ENCODE measurements at places on chromosomes 4 and X. TPM values are rescaled to one million over a fixed set of nuclear protein-coding genes. Genes with fewer than 3 reads are reported as not detected.
A peak's percentile ranks its signal among the peaks of the same experiment; 100 is the strongest.

The FGA gene
- total RNA-seq: not detected

GRCh38 chr4:91754716-91755115 lies 549.0 kb upstream of the GRID2 start:
- DNase-seq: no peak

DNA sequence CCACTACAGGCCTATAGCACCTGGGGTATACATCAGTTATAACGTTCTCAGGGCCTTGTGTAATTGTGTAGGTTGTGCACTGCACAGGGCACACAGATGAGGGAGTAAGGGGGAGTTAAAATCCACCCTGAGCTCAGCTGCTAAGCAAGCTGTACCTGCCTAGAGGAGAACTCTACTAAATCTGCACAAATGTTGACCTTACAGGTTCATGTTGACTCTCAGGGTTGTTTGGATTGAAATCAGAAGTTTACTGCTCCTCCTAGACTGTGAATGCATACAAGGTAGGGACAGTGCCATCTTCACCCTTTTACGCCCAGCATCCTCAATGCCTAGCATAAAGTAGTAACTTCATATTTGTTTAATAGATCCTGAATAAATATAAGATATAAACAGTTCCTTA lies 89.8 kb downstream of the SMARCA1 start:
- DNase-seq: no peak

The MAGEB6B gene
- not detected for total RNA-seq

DNA sequence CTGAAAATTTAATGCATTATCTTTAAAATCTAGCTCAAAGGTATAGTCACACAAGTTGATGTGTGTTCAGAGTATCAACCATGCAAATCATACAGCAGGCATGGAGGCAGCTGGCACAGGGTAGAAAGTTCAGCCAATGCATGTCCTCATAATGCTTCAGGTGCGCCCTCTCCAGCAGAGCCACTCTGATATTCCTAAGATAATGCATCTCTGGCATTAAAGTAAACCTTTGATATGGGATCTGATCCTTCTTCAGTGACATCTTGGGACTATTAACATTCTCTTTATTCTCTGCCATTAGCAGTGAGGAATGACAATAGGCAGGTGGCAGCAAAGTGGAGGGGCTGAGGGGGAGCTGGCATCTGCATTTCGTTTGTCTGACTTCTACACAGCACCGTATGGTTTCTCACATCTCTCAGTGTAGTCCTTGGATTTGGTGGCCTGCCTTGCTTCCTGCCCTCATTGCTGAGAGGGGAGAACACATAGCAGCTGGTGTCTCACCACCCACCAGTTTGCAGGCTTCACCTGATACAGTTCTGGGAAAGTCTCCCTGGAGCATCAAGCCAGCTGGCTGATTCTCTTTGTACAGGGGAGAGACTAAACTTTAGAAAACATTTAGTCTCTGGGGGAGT lies 168.7 kb upstream of the TBC1D9 start:
- no peak for DNase-seq

- peak; percentile 74 for DNase-seq
These were observed 18.2 kb upstream of the ABLIM2 start for GRCh38 chr4:8176547-8177399.

DNA sequence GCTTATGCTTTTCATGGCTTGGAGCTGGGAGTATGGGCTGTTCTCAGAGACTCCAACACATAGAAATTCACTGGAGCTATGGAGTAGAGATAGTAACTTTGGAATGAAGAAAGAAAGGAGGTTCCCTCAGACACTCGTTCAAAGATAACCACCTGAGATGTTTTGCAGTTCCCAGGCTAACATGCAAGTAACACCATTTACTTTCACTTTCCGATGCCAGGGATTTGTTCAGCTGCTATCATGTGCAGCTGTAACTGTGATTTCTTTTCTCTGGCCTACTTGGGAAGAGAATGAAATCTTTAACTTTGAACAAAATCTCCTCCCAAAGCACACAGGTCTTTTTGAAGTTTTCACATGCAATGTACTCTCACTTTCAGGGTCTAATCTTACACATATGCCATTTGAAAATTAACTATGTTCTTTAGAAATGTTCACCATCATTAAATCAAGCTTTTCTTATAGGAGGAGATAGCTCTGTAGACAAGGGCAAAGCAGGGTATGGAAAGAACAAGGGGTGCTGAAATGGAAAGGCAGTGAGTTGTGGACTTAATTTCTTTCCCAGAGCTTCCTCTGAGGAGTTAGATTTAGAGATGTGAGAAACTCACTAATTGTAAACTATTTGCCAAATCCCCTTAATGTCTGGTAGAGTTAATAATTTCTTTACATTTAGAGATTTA lies 514.3 kb downstream of the PDHA2 start:
- no peak for DNase-seq

The KCNE5 gene
- 1.3 TPM for total RNA-seq

DNA sequence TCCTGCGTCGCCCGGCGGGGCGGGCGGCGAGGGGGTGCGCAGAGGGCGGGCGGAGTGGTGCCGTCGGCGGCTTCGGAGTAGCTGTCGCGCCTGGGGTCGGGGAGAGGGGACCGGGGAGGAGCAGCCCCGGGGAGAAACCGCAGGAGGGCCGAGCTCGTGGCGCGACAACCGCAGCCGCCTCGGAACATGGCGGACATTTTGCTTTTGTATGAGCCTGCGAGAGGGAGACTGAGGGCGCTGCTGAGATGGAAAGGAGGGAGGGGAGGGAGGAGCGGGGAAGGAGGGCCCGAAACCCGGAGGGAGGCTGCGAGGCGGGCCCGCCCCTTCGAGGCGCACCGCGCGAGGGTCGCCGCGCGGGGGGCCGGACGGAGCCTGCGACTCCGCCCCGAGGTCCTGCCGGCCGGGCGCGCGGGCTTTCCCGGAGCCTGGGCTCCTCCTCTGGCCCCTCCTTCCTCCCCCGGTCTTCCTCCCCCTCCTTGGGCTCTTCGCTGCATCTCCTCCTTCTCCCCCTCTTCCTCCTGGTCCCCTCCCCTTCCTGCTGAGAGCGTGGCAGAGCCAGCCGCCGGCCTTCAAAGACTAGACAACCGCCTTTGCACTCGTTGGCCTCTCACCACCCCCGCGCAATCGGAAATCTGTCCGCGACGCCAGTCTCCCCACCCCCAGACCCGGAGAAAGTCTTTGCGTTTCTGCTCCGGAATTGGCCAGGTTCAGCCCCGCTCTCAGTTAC lies 1.1 kb downstream of the INTS6L start:
- peak; percentile 90 for DNase-seq

The ELOVL6 gene
- 45.9 TPM for total RNA-seq

DNA sequence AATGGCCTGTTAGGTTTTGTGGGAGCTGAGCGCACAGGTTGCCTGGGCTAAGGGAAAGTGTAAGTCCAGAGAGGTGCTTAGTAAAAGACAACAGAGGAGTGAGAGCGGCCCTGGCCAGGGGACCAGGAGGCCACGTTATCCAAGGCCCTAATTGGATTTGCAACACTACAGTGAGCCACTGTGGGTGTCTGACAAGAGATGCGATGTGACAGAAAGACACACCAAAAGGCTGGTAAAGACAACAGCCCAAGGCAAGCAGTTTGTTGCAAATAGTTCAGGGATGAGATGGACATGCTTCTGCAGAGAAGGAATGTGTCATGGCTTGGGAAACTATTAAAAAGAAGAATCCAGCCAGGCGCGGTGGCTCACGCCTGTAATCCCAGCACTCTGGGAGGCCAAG lies 162.7 kb upstream of the KIT start:
- peak; percentile 59 for DNase-seq

GRCh38 chr4:89836031-89836745 lies 773 bp downstream of the SNCA start:
- DNase-seq: peak; percentile 31

The GPRASP1 gene
- 7.0 TPM for total RNA-seq

The ARHGAP36 gene
- total RNA-seq: 0.22 TPM

The CYP4V2 gene
- total RNA-seq: 0.37 TPM

The PHEX gene
- total RNA-seq: 0.06 TPM

GRCh38 chrX:39418731-39419638 lies 617.7 kb downstream of the MID1IP1 start:
- no peak for DNase-seq

The IBSP gene
- total RNA-seq: not detected

DNA sequence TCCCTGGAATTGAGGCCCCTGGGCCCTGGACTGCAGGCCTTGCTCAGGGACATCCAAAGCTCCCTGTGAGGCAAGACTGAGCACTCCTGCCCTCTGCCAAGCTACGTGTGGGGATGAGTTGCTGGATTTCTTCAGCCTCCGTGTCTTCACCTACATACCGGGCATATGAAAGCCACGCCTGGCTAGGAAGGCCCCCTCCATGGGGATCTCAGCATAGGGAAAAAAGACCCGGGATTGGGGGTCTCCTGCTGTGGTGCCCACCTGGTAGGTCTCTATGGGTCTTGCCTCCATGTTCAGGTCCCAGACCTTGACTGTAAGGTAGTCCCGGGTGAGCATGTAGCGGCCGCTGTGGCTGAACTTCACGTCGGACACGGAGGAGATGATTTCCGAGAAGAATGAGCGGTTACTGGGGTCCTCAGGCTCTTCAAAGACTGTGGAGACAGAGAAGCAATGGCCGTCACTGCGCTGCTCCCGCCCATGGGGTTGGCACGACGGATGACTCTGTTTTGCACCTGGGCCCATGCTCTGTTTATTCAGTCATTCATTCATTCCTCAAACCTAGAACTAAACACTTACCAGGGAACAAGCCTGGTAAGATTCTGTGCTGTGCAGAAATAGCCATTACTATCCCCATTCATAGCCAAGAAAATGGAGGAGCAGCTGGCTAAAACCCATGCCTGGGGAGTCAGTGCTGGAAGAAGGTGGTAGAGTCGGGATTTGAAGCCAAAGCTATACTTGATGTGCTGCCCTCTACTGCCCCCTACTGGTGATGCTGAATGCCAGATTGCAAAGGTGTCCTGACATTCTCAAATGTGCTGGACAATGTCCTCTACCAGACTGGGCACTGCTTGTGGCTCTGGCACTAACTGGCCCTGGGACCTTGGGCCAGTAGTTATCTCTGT lies 63.9 kb downstream of the WFS1 start:
- no peak for DNase-seq

DNA sequence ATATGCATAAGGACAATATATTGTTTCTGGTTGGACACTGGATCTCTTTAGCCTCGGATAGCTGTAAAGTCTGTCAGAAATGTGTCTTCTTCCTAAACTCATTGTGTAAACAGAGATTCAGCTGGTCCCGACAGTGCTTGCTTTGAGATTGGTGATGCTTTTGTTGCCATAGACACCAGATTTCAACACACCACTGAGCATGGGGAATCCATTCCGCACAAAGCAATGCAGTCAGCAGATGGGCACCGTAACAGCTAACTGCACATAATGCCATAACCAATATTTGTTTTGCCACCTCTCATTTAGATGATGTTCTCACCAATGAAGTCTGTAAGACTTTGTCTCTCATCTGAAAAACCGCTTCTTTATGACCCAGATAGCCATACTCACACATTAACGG lies 33.3 kb upstream of the FAM47C start:
- DNase-seq: peak; percentile 19

DNA sequence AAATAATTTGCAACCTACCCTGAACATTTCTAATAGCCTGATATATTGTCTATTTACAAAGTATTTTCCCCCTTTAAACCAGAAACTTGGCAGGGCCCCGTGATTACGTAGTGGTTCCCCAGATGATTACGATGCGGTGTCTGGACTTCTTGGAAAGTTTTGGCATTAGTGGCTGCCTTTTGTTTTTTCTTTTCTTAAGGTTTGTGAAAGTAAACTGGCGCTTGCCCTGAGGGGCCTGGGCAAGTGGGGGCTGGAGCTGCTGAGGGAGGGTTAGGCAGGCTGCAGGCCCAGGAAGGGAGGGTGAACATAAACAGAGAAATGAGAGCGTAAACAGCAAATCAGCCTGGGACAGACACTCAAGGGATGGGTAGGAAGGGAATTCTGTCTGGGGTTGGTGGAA lies 123.6 kb upstream of the MSX1 start:
- no peak for DNase-seq

The SLC4A4 gene
- not detected for total RNA-seq

DNA sequence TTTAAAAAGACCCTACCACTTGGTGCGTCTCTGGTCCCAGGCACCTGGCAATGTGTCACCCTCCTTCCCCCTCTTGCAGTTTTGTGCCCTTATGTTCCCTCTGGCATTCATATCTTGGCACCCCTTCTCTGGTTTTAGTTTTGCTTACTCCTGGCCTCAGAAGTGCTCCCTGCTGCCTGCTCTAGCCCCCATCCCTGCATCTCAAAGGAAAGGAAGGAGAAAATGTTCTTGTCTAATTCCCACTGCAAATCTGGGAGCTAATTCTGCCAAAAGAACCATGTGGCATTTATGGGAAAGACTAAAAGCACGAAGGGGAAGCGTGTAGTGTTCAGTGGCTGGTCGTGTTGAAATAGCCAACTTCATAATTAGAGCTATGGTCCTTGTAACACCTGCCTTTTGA lies 340.1 kb upstream of the RPS6KA3 start:
- DNase-seq: no peak

GRCh38 chr4:41124916-41125548 lies 89.3 kb downstream of the APBB2 start:
- DNase-seq: no peak

DNA sequence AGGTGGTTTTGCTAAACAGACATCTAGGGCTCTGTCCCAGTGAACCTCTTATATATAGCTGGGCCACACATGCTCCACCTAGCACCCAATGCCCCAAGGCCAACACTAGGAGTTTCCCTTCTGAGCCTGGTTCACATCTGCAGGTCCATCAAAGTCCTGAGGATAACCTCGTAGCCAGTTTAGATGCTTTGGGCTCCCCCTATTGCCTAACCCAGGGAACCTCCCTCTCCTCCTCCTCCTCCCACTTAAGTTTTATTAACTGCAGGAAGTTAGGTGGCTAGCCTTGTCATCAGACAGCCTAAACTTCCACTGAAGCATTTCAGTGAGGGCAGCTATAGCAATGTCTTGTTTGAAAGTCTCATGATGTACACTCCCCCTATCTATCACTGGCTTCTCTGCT lies 88.0 kb downstream of the GUCY2F start:
- DNase-seq: peak; percentile 17

The TREX2 gene
- total RNA-seq: not detected

DNA sequence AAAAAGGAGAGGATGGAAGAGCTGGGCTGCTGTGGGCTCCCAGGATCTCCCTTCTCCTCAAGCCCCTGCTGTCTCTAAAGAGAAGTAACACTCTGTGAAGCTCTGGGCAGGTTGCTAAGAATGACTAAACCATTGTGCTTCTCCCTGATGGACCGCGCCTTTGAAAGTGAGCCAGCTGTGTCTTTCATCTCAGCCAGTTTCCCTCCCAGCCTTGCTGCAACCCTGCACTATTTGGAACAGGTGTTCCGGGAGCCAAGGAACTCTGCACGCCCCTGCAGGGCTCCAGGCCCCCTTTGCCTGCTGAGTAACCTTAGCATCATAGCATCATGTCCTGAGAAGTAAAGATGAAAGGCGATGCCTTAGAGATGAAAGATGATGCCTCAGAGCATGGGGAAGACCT lies 39.7 kb downstream of the SMIM20 start:
- peak; percentile 69 for DNase-seq

The CHRNA9 gene
- 2.5 TPM for total RNA-seq

Measured in neural progenitor cell (in vitro differentiated cells).